Myometrial cell (primary cell): ENCODE measurements at places on chromosomes 7 and 10. TPM values are rescaled to one million over a fixed set of nuclear protein-coding genes. Genes with fewer than 3 reads are reported as not detected.

TRIM8 gene
- 129 and 134 TPM in 2 replicates for total RNA-seq

SLC25A40 gene
- 8.7 and 17.6 TPM in 2 replicates for total RNA-seq

MSANTD7 gene
- total RNA-seq: 6.3 and 8.2 TPM in 2 replicates

VSIR gene
- total RNA-seq: 21.6 and 24.5 TPM in 2 replicates

ANKRD2 gene
- total RNA-seq: 0.29 TPM in 1 of 2 replicates, not detected in the other

WNT8B gene
- not detected in 2 replicates for total RNA-seq

AKR1C4 gene
- total RNA-seq: not detected in 2 replicates

SFTPA1 gene
- total RNA-seq: not detected in 2 replicates

ACHE gene
- total RNA-seq: not detected in 2 replicates

ATOH7 gene
- not detected in 2 replicates for total RNA-seq

CCL26 gene
- total RNA-seq: 3.2 TPM in 1 of 2 replicates, not detected in the other

GBX1 gene
- total RNA-seq: not detected in 2 replicates

PLXDC2 gene
- 3.7 and 4.3 TPM in 2 replicates for total RNA-seq

LLCFC1 gene
- not detected in 2 replicates for total RNA-seq
